ENCODE measurements at places on chromosomes 6 and 20.

GRCh38 chr6:100449239-100449691, 15.5 kb downstream of the SIM1 start:
- no peak for DNase-seq

DNA sequence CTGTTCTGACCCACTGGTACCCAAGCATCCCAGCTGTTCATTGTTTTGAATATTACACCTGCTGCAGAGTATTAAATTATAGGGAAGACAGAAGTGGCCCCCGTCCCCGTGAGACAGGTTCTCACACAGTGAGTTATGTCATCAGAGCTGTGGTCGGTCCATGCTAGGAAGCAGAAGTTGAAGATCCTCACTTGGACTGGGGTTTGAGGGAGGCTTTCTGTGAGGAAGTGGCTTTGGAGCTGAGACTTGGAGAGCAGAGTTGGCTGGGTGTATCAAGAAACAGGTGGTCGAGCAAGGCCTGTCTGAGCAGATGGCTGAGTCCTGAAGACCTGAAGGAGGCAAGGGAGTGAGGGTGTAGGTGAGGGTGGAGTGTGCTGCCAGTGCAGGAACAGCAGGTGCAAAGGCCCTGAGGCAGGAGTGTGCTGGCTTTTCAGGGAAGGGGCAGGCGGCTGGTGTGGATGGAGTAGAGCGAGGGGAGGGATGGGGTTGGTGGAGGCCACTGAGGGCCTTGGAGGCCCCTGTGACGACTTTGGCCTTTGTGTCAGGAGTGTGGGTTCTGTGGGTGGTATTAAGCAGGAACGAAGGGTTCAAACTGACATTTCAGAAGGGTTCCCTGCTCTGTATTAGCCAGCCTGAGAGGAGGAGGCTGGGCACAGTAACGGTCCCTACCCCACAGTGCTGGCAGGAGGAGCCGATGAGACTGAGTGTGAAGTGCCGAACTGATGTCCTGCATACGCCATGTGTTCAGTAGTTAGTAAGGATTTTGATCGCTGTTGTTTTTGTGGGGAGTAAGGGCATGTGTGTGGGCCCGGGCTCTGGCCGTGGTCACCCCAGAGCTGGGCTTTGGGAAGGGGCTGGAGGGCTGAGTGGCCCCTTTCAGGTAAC, 11.8 kb downstream of the SRC start:
- no peak for DNase-seq

GRCh38 chr6:163970846-163971564, 556.5 kb downstream of the QKI start:
- no peak for DNase-seq

DNA sequence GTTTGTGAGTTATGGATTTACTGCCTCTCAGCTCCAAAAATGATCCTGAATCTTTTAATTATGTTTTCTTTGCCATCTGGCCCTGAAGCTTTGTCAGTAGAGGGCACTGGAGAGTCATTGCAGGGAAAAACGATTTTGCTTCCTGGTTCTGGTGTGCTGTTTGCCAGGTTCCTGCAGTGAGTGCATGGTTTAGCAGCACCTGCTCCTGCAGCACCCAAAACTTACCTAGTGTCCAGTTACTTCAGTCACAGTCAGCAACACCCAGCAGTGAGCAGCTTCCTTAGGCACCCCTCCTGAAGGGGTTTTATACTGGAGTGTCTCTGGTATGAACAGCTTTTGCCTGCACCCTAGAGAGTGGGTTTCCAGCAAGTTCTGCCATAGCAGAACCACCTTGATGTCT, 6.0 kb upstream of the TRIM26 start:
- DNase-seq, result peak; percentile 13

- DNase-seq, result no peak
Observed at GRCh38 chr6:113989675-113990074, 18.7 kb upstream of the HDAC2 start.

- no peak for DNase-seq
Observed at GRCh38 chr20:13422637-13423036, 201.6 kb downstream of the ISM1 start.

DNA sequence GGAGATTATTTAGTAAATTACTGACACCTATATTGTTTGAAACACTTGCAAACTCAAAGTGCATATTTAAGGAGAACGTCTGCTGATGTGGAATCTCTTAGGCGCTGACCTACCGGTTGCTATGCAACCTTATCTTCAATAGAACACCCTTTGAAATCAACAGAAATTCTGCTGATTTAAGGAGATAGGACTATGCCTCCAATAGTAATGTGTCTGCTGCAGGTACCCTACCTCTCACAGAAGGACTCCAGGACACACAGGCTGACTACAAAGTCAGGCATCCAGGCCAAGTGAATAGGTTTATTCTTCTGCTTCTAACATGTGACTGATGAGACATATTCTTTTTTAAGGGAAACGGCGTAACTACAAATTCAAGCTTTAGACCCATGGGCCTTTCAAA, 311.7 kb downstream of the CBLN4 start:
- DNase-seq, result no peak

DNA sequence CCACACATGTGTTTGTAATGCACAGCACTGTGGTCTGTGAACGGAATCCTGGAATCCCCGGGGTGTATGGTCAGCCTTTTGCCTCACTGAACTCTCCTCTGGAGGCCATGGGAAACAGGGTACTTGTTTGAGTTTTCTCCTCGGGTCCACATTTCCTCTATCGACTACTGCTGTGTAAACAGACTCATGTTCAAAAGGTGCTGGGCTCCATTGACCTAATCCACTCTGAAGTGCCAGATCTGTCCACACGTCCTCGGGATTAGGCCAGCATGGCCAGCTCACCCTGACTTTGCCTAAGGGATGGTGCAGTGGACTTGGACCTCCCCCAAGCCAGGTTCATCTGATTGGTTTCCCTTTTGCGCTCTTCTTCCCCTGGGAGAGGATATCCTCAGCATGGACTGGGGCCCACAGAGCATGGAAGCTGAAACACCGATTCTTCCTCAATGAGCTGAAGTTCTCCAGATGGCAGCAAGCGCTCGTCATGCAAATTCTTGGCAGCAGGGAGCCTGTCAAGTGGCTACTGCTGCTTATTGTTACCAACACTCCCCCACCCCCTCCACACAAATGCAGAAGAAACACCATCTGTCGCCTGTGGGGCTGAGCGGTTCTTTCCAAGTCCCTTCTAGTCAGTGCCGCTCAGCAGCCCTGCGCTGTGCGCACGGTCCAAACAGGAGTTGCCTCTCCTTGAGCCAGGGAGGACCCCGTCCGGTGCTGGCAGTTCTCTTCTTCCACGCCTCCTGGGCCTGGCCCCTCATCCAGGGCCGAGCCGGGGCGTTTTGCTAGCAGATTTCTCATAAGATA, 292.6 kb upstream of the MARCKS start:
- no peak for DNase-seq

GRCh38 chr6:13427801-13428582, 59.4 kb downstream of the GFOD1 start:
- peak; percentile 49 for DNase-seq

DNA sequence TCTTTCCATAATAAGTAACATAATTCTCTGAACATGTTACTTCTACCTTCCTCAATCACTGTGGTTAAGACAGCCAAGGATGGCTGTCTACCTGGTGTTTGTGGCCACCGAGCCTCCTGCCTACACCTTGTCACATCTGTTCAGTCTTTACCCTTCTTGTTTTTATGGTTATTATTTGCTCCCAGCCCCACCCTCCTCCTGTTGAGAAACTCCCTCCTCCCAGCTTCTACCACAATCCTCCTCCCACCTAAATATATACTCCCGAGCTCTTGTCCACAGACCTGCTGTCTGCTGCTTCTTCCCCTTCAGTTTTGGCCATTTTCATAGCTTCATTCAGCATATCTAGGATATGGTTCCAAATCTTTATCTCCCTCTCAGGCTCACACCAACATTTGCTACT, 35.7 kb upstream of the GABRR1 start:
- DNase-seq, result no peak

GRCh38 chr20:57043091-57043490, 223.3 kb downstream of the BMP7 start:
- no peak for DNase-seq

- DNase-seq, result no peak
Observed at GRCh38 chr6:25324066-25324762, 45.0 kb downstream of the CARMIL1 start.

- no peak for DNase-seq
Observed at GRCh38 chr20:33793011-33793931, 17.9 kb upstream of the CHMP4B start.

- DNase-seq, result no peak
Observed at GRCh38 chr20:31476643-31477215, 1.6 kb downstream of the REM1 start.

GRCh38 chr6:149140137-149140909, 177.2 kb upstream of the TAB2 start:
- no peak for DNase-seq

DNA sequence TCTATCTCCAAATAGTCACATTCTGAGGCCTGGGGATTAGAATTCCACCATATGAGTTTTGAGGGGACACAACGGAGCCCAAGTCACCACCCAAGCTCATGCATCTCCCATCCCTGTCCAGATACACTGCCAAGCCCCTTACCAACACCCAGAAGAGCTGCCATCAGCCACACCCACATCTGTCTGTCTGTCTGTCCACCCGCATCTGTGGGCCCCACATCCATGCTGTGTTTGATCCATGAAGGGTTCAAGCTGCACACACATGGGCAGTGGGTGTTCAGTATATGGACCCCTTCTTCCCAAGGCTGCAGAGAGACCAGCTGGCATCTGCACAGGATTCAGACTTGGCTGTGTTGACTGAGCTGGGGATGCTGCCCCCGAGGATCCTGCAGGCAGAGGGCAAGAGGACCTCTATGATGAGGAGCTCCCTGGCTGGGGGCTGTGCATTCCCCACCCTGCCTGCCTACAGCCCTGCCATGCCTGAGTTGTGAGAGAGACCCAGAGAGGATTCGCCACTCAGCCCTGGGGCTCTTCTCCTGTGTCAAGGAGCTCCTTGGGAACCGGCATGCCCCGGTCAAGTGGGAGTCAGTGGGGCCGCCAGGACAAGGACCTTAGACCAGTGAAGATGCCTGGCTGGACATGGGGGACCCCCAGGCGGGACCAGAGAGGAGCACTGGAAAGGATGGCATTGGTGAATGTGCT, 206.4 kb downstream of the SYNDIG1 start:
- no peak for DNase-seq

- DNase-seq, result no peak
Observed at GRCh38 chr6:141576751-141577150, 556.0 kb upstream of the GJE1 start.

GRCh38 chr6:44855562-44856411, 468.3 kb downstream of the CDC5L start:
- DNase-seq, result no peak

GRCh38 chr6:145331066-145331465, 404.3 kb downstream of the EPM2A start:
- no peak for DNase-seq

DNA sequence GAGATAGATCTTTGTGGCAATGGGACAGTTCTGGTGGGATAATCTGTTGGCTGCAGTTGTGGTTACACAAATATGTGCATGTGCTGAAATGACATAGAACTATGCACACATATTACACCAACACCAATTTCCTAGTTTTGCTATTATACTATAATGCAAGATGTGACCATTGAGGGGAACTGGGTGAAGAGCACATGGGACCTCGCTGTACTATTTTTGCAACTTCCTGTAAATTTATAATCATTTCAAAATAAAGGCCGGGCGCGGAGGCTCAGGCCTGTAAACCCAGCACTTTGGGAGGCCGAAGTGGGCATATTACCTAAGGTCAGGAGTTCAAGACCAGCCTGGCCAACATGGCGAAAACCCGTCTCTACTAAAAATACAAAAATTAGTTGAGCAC, 8.7 kb downstream of the ARMC12 start:
- DNase-seq, result no peak

GRCh38 chr6:24394061-24394779, 8.5 kb upstream of the MRS2 start:
- DNase-seq, result no peak

GRCh38 chr20:41279546-41280225, 37.8 kb downstream of the ZHX3 start:
- DNase-seq, result no peak

GRCh38 chr6:97703661-97704060, 420.6 kb upstream of the MMS22L start:
- DNase-seq, result no peak

- no peak for DNase-seq
Observed at GRCh38 chr6:88985901-88986300, 22.5 kb upstream of the RNGTT start.

DNA sequence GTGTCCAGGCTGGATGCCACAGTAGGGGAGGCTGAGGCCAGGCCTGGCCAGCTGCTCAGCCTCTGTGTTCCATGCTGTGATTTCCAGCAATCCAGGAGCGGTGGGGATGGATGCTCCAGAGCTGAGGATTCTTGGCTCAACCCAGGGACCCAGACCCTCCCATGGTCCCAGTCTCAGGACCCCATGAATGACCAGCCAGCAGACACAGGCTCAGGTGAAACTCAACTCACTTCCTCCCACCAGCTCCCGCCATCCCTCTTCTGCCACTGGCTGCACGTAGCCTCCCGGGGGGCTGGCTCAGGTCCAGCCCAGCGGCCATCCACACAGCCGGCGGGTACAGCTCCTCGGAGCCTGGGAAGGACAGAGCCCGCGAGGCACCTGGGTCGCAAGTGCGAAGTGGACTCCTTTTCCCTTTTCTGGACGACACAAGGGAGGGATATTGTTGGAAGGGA, 54.5 kb upstream of the DACT2 start:
- no peak for DNase-seq

DNA sequence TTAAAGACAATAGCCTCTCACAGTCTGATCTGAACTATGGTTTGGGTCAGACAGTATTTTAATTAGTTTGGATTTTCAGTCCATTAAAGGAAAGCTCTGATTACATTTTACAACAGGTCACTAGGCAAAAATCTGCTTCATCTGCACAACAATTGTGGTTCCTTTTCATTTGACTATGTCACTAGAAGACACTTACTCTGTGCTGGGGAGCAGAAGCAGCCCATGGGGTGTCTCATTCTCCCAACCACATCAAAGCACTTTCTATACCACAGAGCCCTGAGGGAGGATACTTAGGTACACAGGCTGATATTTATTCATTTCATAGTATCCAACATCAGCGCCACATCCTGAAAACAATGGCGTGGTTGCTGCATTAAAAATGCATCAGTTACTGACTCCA, 36.6 kb upstream of the HDAC2 start:
- DNase-seq, result no peak

DNA sequence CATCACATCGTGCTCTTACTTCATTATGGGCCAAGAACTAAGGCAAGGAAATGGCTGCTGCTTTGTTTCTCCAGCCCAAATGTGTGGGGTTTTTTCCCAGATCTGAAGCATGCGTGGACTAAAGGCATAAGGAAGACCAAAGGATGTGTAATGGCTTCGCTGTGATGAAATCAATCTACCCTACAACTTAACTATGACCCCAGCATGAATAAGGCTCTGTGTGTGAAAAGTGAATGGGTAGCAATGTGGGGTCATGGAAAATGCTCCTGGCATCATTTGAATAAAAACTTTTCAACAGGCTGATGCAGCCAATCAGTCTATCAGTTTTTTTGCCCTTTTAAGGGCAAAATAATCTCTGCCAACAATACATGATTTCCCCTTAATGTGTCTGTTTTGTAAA, 50.3 kb upstream of the ISM1 start:
- DNase-seq, result no peak

DNA sequence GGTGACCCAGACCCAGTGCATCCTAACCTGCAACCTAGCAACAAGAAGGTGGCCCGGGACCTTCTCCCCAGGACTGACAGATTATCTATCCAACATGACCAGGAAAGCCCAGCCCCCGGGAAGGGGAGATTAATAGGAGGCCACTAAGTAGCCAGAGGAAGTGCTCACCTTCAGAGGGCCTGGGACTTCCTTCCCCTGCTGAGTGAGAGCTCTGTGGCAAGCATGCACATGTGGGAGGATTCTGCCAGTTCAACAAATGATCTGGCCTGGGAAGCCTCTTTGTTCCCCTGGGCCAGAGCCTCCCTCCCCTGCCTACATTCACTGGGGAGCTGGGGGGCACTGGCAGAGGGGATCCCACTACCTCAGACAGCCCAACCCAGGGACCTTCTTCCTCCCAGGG, 39.6 kb downstream of the SHLD1 start:
- DNase-seq, result no peak

Measured in stimulated activated CD8-positive, alpha-beta memory T cell treated with anti-CD3 and anti-CD28 coated beads, Interleukin-7, amount 100 ng/mL, for 1 hour (primary cell).